ENCODE measurements at places on chromosomes 6 and 20.

- no peak for DNase-seq
Observed at GRCh38 chr6:90028066-90028778, 134.0 kb downstream of the GJA10 start.

GRCh38 chr6:94510877-94511276, 1066.5 kb upstream of the MANEA start:
- no peak for DNase-seq

- no peak for DNase-seq
Observed at GRCh38 chr6:80519811-80520594, 413.5 kb downstream of the BCKDHB start.

GRCh38 chr6:149895833-149896271, 2.1 kb downstream of the RAET1E start:
- peak; percentile 54 for DNase-seq

GRCh38 chr20:62642666-62643520, 590 bp downstream of the SLCO4A1 start:
- DNase-seq: no peak

GRCh38 chr20:2385496-2385895, 4.8 kb downstream of the TGM6 start:
- no peak for DNase-seq

DNA sequence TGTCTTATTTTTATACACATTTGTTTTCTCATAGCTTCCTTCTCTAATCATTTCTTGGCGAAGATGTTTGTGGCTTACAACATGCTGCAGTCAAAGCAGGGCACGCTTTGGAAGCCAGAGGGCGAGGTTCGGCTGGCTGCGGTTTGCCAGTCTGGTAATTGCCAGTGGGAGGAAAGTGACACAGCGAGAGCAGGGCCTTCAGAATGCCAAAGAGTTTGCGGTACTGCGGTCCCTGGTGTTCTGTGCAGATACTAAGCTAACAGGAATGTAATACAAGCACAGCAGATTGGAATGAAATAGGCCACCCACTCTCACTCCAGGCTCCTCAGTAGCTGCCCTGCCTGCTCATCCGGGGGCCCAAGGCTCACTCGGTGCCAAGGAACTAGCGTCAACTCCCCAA, 58.7 kb upstream of the TGM3 start:
- no peak for DNase-seq

GRCh38 chr6:167102318-167102717, 20.6 kb upstream of the CCR6 start:
- no peak for DNase-seq

GRCh38 chr6:64013011-64013410, 377.4 kb downstream of the PHF3 start:
- no peak for DNase-seq

GRCh38 chr20:52959125-52959524, 13.0 kb upstream of the TSHZ2 start:
- no peak for DNase-seq

GRCh38 chr6:42967228-42967627, 6.7 kb downstream of the GNMT start:
- DNase-seq: no peak

GRCh38 chr6:150055131-150055530, 13.8 kb downstream of the ULBP3 start:
- no peak for DNase-seq

DNA sequence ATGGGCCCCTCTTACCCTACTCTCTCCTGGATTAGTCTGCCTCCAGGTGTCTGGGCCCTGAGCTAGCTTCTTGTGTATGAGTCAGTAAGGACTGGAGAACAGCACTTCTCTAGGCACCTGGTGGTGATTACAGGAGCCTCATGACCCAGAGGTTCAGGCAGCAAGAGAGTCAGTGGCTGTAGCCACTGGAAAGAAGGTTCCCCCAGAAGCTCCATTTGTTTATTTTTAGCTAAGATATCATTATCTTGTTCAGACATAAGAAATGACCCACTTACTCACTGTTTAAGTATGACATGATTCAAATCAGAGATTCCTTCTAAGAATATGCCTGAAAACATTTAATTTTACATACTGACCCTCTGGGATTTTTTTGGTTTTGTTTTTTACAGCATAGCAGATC, 23.6 kb upstream of the SLC4A11 start:
- DNase-seq: no peak

GRCh38 chr6:120994573-120994967, 339.7 kb downstream of the TBC1D32 start:
- no peak for DNase-seq

DNA sequence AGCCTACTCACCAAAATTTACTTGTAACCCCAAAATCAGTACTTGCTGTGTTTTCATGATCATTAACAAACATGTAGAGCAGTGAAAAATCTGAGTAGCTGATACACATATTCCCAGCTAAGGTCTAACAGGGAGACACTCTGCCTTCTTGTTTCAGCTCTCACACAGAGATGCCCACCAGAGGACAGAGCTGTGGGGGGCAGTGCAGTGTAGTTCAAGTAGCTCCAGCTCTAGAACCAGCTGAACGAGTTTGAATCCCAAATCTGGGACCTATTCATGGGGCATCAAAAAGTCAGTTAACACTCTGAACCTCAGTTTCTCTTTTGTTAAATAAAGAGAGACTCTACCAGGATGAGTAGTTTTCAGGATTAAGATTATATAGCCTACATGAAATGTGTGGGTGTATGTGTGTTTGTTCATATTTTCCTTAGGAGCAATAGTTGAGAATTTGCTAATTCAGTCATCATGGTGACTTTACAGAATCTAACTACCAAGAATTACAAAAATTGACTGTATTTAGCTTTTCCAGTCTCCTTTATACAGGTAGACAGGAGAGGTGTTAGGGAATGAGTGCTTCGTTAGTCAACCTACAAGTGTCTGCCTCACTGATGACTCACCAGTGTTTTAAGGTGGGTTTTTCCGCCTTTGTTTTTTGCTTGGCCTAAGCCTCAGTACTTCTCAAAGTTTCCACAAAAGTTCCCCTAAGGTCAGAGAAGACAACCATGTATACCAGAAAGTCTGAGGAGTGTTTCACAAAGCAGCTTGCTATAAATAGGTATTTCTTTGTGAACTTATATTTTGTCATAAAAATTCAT, 164.0 kb upstream of the RUNX2 start:
- no peak for DNase-seq

DNA sequence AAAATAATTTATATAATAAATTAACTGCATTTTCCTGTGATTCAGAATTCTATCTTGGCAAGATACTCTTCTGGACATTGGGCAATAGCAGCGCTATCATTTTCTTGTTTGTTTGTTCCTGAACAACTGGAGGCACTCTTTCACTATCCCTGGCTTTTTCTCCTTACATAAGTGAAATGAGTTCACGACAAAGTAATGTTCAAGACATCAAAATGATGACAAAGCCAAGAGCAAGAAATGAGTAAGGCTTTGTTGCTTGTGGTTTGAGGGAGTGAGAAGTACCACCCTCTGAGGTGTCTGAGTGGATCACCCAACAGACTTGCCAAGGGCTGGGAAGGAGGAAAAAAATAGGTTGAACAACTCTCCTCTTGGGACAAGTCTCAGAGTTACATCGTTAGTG, 466.6 kb upstream of the JAG1 start:
- no peak for DNase-seq

DNA sequence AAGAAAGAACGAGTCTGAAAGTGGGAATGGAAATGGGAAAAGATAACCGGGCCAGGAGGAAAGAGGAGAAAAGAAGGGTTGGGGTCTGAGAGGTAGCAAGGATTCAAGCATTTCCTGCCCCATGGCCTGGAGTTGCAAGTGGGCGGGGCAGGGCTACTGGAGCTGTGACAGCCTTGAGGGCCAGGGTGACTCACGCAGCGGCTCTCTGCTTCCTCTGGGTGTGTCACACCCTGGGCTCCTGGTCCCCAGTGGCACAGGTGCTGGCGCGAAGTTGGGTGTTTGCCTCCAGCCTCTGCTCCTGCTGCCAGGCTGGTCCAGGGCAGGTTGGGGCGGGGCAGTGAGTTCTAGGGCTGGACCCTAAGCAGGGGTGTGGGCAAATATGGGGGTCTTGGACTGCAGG, 3.3 kb upstream of the ULBP3 start:
- peak; percentile 96 for DNase-seq

DNA sequence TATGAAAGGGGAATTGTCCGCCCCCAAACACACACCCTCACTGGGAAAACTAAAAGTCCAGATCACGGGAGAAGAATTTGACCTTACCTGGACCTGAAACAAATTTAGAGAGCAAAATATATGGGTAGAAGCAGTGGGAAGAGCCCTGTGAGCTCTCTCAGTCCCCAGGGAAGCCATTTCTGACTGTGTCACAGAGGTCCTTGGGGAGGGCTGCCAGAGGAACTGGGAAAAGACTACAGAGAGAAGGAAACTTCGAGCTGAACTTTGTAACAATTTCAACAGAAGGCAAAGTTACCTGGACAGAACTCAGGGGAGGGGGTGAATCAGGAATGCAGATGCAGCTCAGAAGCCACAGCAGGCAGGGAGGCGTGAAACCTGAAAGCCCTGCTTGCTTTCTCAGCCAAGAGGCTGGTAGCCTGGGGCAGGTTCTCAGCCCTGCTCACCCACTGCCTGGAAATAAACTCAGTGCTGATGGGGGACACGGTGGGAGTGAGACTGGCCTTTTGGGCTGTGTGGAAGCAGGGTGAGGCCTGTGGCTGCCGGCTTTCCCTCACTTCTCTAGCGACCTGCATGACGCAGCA, 163.8 kb downstream of the TMEM200A start:
- DNase-seq: no peak

GRCh38 chr6:56579155-56579851, 63.4 kb downstream of the DST start:
- DNase-seq: no peak

DNA sequence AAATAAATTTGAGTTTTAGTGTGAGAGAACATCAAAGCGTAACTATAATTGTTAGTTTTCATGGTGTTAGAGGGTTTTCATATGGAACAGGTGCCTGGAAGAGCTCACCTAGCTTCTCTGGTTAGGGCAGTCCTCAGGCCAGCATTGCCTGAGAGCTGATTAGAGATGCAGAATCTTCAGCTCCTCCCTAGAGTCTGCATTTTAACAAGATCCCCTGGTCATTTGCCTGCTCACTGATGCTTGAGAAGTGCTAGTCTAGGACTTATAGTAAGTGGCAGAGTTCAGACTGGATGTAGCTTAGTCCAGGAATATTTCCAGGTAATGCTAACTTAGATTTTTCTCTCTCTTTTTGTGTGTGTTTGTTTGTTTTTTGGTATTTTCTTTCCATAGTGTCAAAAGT, 21.7 kb upstream of the SMIM26 start:
- DNase-seq: no peak

GRCh38 chr6:43468240-43468639, 9.1 kb upstream of the TJAP1 start:
- peak; percentile 4 for DNase-seq

DNA sequence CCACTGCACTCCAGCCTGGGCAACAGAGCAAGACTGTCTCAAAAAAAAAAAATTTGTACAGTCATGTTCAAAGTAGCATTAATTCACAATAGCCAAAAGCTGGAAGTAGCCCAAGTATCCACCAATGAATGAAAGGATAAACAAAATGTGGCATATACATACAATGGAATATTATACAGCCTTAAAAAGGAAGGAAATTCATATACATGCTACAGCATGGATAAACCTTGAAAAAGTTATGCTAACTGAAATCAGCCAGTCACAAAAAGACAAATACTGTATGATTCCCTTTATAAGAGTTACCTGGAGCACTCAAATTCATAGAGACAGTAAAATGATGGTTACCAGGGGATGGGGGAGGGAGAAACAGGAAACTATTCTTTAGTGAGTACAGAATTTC, 15.7 kb downstream of the EEF1A1 start:
- no peak for DNase-seq

- no peak for DNase-seq
Observed at GRCh38 chr20:15642676-15643075, 930.6 kb downstream of the KIF16B start.

- DNase-seq: no peak
Observed at GRCh38 chr6:43715056-43715788, 27.6 kb upstream of the MRPS18A start.

GRCh38 chr20:19376451-19377229, 164.2 kb downstream of the SLC24A3 start:
- no peak for DNase-seq

DNA sequence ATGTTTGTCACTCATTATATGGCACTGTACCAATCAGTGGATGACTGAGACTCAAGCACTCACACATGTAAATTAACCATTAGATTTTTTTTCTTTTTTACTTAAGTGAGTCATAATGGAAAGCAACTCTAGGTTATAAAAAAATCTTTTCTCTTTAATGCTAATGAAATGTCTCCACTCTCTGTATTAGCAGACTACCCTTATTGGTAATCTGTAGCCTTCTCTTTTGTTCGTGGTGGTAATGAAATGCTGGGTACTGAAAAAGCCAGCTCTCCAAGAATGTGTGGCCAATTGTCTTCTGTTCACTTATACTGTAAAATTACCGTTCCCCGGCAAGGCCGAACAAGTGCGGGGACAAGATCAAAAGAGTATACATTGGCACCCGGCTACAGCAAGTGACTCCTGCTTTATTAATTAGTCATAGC, 69.0 kb downstream of the AFG1L start:
- DNase-seq: no peak

- DNase-seq: peak; percentile 46
Observed at GRCh38 chr6:18585032-18585573, 198.0 kb downstream of the RNF144B start.

GRCh38 chr20:32872266-32872665, 13.5 kb downstream of the EFCAB8 start:
- no peak for DNase-seq

DNA sequence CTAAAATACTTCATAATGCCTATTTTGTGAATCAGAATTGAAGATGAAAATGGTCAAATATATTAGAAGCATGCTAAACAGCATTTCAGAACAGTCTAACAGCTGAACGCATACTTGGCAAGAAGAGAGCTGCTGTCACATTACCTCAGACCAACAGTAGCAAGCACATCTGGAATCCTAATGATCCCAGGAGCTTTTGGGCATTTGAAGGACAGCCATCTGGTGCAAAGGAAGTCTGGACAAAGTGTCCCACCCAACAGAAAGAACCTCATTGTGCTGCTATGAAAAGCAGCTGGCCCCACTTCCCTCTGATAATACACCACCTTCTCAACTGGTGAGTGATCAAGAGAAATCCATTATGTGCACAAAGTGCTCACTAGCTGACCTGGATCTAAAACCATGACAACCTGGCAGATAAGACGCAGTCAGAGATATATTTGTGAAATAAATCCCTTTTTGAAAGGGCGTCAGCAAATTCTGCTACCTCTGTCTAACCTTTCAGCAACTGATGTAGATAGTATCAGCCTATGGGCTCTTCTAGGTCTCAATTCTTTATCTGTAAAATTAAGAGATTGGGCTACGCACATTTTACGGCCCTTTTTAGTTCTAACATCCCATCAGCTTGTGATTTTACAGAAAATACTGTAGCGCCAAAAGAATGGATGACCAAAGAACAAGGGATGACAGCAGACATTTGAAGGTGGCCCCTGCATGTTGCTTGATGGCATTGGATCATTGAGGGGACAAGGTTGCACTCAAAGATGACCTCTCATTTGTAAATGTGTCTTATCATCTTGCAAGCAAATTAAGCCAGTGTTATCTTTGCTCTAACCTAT, 78.7 kb downstream of the SGK1 start:
- no peak for DNase-seq

- DNase-seq: no peak
Observed at GRCh38 chr6:15227827-15228318, 18.0 kb upstream of the JARID2 start.

Measured in left colon (tissue), 2 donors.